ENCODE measurements at places on chromosomes 12 and 14.

GRCh38 chr12:1250641-1251040, 259.6 kb downstream of the ERC1 start:
- no peak for DNase-seq

DNA sequence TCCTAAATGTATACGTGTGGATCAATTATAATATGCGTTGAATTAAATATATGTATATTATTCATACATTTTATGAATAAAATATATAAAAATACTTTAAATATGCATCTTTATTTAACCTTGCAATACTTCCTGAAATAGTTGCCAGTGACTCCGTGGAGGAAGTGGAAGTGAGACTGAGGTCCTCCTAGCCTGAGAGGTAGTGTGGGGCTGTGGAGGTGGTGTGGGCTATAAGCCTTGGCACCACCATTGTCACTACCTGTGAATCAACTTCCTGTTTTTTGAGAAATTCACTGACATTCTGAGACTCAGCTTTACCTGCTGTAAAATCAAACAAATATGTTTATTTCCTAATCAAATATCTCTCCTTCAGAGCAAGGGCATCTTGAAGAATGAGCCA, 514.2 kb downstream of the VRK1 start:
- no peak for DNase-seq

DNA sequence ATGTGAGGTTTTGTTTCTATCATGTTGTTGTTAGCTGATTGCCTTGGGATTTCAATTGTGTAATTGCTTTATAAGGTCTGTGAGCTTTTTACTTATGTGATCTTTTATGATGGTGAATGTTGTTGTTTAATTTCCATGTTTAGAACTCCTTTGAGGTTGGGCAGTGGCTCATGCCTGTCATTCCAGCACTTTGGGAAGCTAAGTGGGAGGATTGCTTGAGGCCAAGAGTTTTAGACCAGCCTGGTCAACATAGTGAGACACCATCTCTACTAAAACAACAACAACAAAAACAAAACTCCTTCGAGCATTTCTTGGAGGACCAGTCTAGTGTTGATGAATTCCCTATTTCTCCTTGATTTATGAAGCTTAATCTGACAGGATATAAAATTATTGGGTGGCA, 102.1 kb upstream of the PMCH start:
- no peak for DNase-seq

DNA sequence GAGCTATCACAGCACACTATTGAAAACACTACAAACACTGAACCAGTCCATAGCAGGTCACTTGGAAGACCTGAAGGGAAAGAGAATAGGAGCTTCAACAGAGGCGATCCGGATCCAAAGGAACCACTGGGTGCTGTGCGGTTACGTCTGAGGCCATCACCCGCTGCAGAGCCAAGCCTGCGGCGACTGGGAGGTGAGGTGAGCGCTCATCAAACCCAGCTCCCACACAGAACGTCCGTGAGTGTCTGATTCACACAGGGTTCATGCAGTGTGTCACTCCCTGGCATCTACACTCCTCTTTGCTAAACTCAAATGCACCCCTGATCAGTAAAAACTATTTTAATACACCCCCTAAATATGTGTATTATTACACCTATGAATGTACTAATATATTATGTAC, 64.1 kb downstream of the TMEM132D start:
- no peak for DNase-seq
